ENCODE measurements at places on chromosomes 3 and 15.
A peak's percentile ranks its signal among the peaks of the same experiment; 100 is the strongest.

DNA sequence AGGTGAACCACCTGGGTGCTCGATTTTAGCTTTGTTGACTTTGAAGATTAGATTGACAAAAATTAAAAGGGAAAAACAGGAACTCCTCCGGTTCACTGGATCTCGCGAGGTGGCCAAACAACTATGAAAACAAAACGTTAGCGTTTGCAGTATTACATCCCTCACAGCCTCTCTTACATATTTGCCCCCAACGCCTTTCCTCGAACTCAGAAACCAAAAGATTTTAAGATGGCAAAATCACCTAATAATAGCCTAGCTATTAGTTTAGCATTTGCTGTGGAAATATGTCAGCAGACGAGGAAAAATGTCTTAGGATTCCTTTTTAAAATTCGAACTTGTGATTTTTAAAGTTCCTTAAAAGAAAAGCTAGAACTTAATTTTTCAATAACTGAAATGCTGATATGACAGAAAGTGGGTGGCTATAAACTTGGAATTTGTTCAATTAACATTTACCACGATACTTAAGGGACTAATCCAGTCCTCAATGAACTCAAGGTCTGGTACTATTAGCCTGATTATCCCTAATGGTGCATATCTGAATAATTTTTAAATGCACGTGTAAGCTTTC is 491 bp upstream of the SENP7 start:
- DNase-seq = no peak

- DNase-seq = no peak
These were observed 27.4 kb downstream of the TMOD3 start for GRCh38 chr15:51856714-51857380.

DNA sequence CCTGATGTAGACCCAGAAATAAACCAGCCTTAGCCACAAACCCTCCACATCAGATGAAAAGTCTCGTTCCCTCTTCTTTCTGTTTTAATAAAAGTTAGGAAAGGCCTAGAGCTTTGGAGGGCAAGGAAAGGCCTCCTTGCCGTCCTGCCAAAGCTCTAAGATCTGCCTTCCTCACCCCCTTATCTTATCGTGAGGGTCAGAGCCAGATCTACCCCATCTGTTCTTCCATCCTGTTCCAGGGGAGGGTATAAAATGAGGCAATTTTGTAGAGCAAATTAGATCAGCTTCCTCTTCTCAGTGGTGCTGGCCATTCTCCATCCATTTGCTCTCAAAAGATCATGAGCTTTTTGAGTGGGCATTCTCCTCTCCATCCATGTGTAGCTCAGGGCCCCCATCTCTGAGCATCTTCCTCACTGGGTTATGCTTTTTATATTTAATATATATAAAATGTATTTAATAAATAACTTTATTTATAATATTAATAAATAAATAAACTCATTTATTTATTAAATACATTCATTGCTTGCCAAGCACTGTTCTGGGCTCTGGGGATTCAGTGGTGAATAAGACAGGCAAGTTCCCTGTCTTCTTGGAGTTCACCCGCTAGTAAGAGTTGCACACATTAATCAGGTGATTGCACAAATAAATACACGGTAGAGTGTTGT is 2.0 kb upstream of the SLC24A1 start:
- no peak for DNase-seq

GRCh38 chr3:115420086-115420485 is 203.2 kb upstream of the GAP43 start:
- DNase-seq = no peak

DNA sequence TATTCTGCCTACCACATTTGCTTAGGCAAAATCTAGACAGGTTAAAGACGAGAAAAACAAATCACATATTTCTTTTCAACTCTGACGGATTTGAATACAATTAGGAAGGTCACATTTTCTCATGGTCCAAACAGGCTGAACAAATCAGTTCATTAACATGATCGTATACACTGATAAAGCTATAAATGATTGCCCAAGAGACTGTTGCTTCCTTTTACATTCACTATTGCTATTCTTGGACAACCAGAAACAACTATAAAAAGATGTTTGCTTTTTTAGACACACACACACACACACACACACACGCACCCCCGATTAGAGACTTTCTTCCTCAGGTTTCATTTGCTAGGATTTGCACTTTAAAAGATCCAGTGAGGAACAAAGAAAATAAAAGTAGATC is 122.3 kb upstream of the BHLHE40 start:
- DNase-seq = no peak

GRCh38 chr15:40545457-40545856 is 19.4 kb downstream of the CCDC32 start:
- DNase-seq = no peak

DNA sequence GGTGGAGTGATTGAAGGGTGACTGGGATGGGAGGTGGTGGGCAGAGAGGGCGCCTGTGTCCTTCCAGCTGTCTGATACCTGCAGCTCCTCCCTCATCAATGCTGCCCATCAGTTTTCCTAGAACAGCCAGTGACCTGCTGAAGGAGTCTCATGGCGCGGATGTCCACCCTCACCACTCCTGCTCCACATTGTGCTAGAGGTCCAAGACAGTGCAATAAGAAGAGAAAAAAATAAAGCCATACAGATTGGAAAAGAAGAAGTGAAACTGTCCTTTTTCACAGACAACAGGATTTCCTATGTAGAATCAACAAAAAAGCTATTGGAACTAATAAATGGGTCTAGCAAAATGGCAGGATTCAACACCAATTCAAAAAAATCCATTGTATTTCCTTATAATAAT is 7.4 kb downstream of the ZDHHC19 start:
- DNase-seq = no peak

DNA sequence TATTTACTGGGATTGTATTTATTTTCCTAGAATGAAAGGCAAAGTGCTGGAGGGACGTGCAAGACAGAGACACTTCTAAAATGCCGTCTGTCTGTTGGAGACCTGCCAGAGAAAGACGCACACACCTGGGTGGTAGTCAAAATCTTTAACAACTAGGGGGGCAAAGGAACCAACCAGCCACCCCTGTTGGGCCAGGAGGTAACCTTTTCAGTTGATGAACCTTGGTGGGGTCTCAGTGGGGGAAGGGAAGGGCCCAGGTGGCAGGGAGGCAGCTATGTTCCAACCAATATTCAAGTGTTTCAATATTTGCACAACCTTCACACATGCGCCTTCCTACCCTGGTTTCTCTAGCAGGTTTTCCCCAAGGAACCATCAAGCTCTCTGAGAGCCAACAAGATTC is 99.0 kb downstream of the MEGF11 start:
- no peak for DNase-seq

DNA sequence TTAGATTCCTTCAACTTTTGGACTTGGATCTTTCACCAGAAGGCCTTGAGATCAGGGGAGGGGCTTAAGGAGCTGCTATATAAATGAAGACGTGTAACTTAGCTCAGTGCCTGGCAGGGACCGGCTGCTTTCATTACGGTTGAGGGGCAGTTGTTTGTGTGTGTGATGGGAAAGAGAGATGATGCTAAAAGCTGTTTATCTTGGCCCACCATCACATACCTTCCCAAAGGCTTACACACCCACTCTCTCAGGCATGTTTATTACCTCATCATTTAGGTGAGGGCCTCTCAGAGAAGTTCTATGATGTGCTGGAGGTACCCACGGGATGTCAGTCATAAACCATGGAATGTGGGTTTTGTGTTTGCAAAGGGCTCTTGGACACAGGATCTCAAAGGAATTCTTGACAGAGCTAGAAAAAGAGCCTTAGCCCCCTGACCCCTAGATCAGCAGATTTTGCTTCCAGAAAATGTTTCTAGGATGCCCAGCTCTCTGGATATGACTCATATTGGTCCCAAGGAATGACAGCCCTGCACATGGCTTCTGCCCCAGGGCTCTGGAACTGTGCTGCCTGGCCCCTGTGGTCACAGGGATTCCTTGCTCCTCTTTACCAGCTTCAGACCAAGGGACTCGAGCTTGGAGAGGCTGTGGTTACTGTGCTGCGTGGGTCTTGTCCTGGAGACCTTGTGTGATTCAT is 15.9 kb upstream of the SMAD3 start:
- DNase-seq = no peak

GRCh38 chr3:172145031-172145686 is 105.8 kb downstream of the FNDC3B start:
- no peak for DNase-seq

GRCh38 chr15:80875568-80876347 is 96.6 kb downstream of the CEMIP start:
- no peak for DNase-seq

DNA sequence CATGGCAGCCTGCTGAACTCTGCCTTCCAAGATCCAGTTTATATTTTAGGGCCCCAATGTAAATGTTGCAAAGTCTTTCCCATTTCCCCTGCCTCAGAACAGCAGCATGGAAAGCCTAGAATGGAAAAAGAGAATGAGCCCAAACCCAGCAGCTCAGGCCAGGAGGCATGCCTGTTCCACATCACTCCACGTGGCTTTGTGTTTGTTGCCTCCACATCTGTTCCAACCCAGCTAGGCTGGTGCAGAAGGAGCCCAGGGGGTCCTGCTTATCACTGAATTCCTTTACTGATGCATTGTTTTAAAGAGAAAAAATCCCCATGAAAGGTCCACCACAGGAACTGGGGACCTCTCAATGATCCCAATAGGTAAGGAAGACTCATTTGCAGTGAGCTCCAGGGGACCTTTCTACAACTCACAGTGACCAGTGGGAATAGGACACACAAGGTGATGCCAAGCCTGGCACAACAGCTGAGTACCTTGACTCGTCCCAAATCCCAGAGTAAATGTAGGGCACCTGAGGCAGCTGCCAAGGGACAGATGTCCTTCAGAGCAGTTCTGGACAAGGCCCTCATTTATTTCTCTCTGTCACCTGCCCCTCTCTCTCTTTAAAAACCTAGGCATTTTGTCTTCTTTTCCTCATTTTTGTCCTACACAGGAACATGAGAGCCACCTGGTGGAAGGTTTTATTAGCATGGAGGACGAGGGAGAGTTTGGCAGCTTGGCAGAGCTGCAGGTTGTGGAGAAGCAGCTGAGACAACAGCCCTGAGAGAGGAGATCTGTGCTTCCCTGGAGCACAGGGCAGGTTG is 41.7 kb upstream of the ADAMTS17 start:
- peak; percentile 48 for DNase-seq

GRCh38 chr3:8972639-8973038 is 9.4 kb upstream of the RAD18 start:
- DNase-seq = no peak

DNA sequence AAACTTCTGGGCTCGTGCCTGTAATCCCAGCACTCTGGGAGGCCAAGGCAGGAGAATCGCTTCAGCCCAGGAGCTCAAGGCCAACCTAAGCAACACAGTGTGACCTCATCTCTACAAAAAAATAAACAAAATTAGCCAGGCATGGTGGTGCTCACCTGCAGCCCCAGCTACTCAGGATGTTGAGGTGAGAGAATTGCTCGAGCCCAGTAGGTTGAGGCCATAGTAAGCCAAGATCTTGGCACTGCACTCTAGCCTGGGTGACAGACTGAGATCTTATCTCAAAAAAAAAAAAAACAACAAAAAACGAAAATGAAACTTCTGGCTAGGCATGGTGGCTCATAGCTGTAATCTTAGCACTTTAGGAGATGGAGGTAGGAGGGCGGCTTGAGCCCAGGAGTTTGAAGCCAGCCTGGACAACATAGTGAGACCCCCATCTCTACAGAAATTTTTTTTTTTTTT is 53.7 kb downstream of the PIK3CB start:
- no peak for DNase-seq

DNA sequence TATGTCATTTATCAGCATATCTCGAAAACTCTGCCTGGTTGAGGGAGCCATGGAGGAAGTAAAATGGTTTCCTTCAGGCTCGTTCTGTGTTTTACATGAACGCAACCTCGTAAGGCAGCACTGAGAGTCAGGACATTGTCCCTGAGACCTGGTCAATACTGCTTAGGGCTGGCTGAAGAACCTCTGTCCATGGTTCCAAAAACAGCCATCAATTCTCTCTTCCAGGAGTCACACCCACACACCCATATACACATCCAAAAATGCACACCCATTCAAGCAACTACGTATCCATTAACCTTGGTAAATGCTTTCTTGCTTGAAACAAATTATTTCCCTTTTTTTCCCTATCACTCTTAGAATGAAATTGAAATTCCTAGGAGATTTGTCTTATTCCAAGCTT is 91.0 kb upstream of the CHL1 start:
- no peak for DNase-seq

DNA sequence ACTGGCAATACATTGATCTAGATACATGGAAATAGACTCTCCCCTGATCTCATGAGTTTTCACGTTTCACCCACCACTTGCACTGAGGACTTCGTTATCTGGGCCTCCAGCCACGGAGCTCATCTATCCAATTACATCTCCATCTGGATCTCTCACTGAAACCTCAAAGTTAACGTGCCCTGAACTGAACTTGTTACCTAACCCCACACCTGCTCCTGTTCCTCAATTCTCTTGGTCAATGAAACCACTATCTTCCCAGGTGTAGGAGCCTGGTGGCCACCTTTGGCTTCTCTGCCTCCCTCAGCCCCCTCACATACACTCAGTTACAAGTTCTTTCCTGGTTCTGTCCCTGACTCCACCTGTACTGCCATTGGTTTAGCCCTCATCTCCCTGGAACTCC is 9.7 kb downstream of the DGKG start:
- DNase-seq = no peak

- DNase-seq = no peak
These were observed 241.4 kb upstream of the TBL1XR1 start for GRCh38 chr3:177438596-177439220.

- DNase-seq = no peak
These were observed 25.6 kb downstream of the FEM1B start for GRCh38 chr15:68303134-68303533.

GRCh38 chr3:189269365-189269764 is 97.6 kb downstream of the TPRG1 start:
- no peak for DNase-seq

- DNase-seq = no peak
These were observed 52.6 kb upstream of the RAB6B start for GRCh38 chr3:133948131-133948810.

DNA sequence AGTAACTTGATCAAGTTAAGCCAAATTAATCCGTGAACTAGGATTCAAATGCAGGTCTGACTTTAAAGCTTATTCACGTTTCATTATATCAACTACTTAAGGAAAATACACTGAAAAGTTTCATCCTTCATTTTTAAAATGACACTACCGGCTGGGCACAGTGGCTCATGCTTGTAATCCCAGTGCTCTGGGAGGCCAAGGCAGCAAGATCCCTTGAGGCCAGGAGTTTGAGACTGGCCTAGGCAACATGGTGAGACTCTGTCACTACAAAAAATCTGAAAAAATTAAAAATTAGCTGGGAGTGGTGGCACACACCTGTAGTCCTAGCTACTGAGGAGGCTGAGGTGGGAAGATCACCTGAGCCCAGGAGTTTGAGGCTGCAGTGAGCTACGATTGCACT is 3.7 kb downstream of the RUBCN start:
- DNase-seq = no peak
